ENCODE measurements at places on chromosomes 6 and 20.

DNA sequence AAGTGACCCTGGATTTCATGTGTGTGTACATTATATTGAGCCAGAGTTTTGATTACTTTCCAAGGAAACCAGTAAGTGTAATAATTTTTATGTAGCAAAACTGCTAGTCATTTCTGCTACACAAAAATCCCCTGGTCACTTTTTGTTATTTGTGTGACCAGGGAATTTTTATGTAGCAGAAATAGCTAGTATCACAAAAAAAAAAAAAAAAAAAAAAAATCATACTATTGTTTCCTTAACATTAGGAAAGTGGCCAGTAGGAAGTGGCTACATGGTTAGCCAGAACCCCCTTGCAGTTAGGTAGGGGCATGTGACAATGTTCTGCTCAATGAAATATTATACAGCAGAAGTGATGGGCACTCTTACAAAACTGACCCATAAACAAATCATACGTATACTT lies 434.0 kb upstream of the BTBD3 start:
- DNase-seq, result no peak

DNA sequence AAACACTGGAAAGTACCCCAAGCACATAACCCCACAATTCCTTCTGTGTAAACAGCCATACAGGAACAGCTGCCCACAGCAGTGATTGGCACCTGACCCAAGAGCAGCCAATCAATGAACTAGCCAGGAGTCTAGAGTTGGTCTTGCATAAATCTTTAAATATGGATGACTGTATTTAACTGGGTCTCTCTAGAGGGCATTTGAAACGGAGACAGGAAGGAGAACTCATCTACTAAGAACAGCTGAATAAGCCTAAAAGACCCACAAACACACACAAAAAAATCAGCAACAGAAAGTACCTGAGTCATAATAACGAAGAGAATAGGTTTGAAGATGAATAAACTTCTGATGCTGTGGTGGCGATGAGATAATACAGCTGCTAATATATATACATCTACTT lies 49.0 kb upstream of the ASF1A start:
- no peak for DNase-seq

DNA sequence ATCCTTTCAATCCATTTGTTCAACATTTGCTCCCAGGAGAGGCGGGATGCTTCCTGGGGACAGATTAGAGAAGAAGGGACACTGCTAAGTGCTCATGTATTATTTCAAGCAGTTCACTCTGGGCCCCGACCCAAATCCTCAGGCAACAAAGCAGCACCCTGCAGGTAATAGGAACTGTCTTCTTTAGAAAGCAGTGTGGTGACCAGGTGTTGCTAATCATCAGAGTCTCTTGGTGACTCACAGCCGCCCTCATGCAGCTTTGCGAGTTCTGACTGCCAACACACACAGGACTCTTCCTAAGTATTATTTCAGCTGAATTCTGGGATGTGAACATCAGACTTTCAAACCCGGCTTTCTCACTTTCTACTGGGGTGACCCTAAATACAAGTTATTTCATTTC lies 356.4 kb downstream of the PRKN start:
- DNase-seq, result no peak

- DNase-seq, result no peak
Measured at GRCh38 chr6:152318278-152318677, 318.9 kb downstream of the SYNE1 start.

GRCh38 chr6:152170313-152170701 lies 362.8 kb downstream of the ESR1 start:
- no peak for DNase-seq

DNA sequence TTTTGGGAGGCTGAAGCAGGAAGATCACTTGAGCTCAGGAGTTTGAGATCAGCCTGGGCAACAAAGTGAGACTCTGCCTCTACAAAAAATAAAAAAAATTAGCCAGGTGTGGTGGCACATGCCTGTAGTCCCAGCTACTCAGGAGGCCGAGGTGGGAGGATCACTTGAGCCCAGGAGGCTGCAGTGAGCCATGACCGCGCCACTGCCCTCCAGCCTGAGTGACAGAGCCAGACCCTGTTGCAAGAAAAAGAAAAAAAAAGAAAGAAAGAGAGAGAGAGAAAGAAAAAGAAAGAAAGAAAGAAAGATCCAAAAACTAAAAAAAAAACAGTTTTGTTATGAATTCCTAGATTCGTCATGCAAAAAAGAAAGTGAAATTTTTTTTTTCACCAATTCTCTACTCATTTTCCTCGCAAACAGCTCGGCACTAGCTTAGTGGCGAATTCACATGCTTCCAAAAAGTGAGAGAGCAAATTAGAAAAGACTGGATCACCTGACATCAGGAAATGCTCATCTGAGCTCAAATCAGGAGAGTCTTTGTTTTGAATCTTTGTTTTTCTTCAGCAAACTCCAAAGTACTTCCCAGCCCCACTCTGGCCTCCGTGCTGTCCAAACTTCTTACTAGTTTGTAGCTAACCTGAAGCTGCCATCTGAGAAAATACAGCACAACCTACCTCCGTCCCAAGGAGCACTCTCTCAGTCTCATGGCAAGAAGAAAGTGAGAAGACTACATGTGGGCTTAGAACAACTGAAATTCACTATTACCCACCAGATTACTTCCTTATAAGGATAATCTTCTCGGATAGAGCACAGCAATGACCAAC lies 27.0 kb downstream of the IPCEF1 start:
- no peak for DNase-seq

DNA sequence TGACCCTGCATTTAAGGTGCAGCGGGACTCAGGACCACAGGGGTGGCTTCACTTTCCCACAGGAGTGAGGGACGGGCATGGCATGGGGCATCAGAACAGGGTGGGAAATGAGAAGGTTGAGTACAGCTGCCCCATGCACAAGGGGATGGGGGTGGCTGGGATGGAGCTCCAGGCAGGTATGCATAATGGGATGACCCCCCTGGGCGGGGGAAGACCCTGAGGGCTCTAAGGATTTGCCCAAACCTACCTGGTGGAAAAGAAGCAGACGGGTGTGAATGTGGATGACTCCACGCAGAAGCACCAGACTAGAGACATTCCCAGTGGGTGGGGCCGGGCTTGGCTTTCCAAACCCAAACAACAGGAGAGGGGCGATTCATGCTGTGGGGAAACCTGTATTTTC lies 200.3 kb downstream of the SYNDIG1 start:
- DNase-seq, result no peak

DNA sequence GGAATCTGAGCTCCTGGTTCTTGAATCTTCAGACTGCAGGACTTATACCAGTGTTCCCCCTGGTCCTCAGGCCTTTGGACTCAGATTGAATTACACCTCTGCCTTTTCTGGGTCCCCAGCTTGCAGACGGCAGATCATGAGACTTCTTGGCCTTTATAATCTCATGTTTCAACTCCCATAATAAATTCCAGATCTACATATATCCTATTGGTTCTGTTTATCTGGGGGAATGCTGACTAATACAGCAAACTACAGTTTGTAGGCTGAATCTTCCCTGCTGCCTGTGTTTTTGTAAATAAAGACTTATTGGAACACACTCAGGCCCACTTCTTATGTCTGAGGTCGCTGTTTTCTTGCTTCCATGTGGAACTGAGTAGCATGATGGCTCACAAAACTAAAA lies 184.7 kb downstream of the HDGFL1 start:
- no peak for DNase-seq

DNA sequence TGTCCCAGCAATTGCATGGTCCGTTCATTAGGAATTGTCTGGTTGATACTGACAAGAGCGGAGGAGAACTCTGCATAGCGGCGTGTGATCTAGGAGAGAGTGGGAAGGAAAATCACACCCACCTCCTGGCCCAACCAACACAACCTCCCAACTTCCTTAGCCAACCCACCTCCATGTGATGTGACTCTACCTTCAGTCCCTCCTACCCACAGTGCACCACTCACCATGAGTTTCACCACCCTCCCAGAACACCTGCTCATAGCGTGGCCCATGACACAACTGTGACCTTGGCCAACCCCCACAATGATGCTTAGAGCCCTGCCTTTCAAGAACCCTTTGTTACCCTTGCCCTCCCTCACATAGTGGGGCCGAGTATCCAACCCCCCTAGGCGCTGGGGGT lies 7.7 kb downstream of the VPS52 start:
- DNase-seq, result no peak

DNA sequence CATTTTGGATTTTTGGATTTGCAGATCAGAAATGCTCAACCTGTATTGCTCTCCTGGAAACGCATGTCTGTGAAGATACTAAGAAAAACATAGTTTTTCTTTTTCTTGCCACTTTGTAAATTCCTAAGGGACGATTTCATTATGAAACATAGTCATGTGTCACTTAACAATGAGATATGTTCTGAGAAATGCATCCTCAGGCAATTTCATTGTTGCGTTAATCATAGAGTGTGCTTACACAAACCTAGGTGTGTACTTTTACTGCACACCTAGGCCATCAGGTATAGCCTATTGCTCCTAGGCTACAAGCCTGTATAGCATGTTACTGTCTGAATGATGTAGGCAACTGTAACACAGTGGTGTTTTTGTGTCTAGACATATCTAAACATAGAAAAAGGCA lies 13.4 kb upstream of the THEMIS start:
- DNase-seq, result no peak
